ENCODE measurements at places on chromosomes 3 and 15.

DNA sequence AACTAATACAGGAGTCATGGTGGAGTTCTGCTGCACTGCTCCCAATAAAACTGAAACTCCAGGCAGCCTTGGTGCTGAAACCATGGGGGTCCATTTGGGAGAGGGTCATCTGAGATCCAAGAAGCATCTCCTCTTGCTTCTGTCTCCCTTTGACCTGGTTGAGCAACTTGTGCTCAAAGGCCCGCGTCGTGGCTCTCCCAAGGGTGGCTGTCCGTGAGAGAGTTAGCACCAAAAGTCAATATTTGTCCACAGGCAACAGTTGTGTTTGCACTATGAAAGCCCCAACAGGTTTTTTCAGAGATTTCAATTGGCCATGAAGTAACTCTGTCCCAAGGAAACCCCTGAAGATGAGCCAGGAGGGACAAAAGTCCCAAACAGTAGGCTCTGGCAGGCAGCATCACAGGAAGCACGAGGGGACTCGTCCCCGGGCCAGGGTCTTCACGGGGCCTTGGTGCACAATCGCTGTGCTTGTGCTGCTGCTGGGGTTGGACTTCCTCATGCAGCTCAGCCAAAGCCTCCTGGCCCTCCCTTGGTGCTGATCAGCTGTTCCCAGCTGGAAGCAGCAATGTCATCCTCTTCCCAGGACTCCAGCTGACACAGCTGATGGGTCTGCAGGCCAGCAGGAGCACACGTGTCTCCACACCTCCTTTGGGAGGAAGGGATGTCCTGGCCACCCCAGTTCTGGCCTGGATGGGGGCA, 39.4 kb upstream of the WNT5A start:
- DNase-seq: no peak

DNA sequence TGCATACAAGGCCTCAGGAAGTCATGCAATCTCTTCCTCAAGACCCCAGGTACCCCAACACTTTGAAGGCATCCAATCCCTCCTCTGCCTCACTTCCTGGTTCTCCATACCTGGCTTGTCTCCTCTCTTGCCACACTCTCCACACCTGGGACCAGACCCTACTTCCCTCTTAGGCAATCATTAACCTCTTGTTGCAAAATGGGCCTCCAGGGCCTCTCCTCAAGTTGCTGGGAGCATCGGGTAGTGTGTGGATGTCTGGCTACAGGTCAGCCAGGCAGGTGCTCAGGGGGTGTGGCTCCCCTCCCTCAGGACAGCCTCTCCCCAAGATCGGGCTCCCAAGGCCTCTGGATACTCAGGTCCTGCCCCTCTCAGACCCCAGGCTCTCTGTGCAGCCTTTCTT, 8.6 kb downstream of the PLA2G4E start:
- no peak for DNase-seq

DNA sequence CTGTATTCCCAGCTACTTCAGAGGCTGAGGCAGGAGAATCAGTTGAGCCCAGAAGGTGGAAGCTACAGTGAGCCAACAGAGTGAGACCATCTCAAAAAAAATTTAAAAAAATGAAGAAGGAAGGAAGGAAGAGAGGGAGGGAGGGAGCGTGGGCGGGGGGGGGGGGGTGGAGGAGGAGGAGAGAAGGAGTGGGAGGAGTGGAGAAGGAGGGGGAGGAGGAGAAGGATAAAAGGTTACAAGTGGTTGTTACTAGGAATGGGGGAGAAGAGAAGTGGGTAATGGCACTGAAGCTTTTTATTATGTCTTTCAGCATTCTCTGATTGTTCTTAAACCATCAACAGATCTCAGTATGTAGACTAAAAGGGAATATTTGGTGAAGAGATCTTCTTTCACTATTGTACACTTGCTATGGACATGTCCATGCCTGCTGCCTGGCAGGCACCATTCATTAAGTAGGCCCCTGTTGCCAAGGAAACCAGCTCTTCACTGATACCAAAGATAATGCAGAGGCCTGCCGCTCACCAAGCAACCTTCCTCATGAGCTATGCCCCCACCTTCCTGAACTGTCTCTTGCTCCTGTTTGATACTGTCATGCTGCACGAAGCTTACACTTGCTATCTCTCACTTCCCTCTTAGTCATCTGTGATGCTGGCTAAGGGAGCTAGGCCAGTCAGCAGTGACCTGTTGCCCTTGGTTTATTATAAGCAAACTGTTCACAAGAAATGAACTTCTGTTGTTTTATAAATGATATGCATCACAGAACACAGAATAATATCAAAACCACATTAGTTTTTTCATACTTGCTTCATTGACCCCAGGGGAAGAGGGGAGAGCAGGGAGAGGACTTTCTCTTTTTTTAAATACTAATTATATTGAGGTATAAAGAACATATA, 23.1 kb downstream of the EPM2AIP1 start:
- DNase-seq: peak; percentile 41

- no peak for DNase-seq
Observed at GRCh38 chr3:62805580-62806277, 69.5 kb downstream of the CADPS start.

- no peak for DNase-seq
Observed at GRCh38 chr3:101311676-101312075, 8.7 kb downstream of the IMPG2 start.

DNA sequence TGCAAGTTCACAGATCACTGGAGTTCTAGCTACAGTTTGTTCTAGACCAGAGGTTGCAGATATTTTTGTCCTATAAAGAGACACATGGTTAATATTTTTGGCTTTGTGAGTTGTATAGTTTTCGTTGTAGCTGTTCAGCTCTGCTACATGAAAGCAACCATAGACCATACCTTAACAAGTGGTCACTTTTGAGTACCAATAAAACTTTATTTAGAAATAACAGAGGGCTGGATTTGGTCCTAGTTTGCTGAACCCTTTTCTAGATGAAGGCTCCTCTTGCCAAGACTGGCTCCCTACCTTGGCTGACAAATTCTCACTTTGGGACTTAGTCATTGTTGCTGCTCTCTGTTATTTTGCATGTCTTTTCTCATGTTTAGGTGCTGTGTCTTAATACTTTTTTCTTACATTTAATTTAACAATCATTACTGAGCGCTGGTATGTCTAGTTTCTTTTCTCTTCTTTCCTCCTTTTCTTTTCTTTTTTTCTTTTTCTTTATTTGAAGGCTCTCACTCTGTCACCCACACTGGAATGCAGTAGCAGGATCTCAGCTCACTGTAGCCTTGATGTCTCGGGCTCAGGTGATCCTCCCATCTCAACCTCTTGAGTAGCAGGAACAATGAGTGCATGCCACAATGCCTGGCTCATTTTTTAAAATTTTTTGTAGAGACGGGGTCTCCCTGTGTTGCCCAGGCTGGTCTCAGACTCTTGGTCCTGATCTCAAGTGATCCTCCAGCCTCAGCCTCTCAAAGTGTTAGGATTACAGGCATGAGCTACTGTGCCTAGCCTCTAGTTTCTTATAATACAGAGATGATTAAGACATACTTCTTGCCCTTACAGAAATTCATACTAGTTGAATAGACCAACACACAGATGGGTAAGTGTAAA, 227.5 kb downstream of the PTPRG start:
- no peak for DNase-seq

- DNase-seq: no peak
Observed at GRCh38 chr3:157782236-157782635, 279.0 kb upstream of the VEPH1 start.

- no peak for DNase-seq
Observed at GRCh38 chr3:180684807-180685206, 5.5 kb upstream of the CCDC39 start.

GRCh38 chr3:183775781-183776180, 49.6 kb downstream of the MAP6D1 start:
- DNase-seq: no peak

GRCh38 chr3:115638991-115639390, 15.7 kb downstream of the GAP43 start:
- no peak for DNase-seq

GRCh38 chr3:150292891-150293290, 115.2 kb upstream of the TSC22D2 start:
- no peak for DNase-seq

- DNase-seq: peak; percentile 21
Observed at GRCh38 chr3:88180398-88180999, 30.7 kb downstream of the C3orf38 start.

GRCh38 chr3:58414538-58415197, 19.0 kb downstream of the PDHB start:
- DNase-seq: peak; percentile 45

GRCh38 chr3:161879470-161879869, 382.9 kb downstream of the OTOL1 start:
- no peak for DNase-seq

DNA sequence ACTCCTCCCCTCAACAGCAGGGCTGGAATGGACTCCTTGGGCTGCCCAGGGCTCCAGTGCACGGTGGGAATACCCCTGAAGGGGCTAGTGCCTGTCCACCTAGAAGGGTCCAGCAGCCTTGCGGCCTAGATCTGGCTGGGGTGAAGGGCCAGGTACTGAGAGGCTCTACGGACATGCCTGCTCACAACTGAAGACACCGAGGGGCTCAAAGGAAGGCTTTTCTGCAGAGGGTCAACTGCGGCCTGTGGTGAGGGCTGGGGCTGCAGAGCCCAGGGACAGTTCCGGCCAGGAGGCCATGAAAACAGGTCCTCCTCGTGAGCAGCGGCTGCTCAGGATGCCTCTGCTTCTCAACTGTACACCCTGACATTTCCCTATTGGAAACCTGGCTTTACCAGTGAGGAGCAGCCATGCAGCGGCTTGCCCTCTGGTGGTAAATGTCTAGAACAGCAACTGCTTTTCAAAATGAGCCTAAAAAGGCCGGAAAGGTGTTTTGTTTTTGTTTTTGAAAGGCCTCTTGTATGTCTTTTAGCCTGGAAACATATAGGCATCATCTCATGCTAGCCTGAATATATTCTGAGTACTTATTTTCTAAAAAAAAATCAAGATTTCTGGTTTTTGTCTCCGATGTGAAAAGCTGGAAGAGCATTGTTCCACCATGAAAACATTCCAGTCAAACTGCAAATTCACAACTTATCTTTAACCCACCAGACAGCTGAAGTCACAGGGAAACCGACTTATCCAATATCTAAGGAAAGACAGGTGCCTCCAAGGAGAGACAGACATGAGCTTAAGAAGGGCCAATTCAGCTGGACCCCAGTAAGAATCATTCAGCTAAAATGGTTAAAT, 163.4 kb downstream of the KLF13 start:
- DNase-seq: peak; percentile 36

- DNase-seq: no peak
Observed at GRCh38 chr3:172260381-172260780, 187.9 kb downstream of the GHSR start.

GRCh38 chr3:100614941-100615340, 5.5 kb downstream of the ADGRG7 start:
- no peak for DNase-seq

DNA sequence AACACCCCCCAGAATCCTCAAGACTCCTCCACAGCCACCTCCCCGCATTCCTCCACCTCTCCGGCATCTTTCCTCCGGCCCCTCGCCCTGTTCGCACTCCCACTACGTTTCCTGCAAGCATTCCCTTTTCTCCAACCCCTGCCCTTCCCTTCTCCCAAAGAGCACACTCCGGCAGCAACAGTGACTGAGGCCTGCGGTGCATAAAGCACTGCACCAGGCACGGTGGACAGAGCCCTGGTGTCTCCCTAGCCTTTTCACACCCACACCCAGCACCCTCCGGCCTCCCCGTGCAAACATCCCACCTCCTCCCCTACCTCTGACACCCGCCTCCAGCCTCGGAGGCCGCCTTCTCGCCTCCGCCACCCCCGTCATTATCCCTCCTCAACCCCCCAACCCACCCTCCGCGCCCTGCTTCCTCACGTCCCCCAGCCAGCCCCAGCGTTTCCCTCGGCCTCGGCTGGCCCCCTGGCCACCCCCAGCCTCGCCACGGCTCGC, 577 bp downstream of the ZNF148 start:
- DNase-seq: peak; percentile 34

DNA sequence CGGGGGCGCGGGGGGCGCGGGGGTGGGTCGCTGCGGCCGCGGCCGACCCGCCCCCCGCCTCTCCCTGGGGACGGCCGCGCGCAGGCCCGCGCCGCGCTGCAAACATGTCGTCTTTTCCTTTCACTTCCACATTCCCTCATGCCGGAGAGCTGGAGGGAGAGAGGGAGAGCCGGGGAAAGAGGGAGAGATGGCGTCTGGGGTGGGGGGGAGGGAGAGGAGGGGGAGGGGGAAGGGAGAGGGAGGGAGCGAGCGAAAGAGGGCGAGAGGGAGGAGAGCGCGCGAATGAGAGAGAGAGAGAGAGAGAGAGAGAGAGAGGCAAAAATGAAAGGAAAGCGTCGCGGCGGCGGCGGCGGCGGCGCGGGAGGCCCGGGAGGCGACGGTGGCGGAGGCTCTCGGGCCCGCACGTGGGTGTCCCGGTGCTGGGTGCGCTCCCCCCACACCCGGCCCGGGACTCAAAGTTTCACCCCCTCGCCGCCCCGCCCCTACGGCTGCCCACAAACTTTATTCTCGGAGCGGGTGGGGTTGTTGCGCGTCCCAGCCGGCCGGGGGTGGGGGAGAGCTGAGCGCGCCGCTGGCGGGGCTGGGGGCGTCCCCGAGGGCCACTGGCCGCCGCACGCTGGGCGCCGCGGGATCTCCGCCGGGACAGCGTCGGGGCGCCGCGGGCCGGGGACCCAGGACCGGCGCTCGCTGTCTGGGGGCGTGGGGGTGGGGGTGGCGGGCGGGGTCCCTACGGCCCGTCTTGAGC, 731 bp downstream of the ZNF710 start:
- DNase-seq: peak; percentile 71

DNA sequence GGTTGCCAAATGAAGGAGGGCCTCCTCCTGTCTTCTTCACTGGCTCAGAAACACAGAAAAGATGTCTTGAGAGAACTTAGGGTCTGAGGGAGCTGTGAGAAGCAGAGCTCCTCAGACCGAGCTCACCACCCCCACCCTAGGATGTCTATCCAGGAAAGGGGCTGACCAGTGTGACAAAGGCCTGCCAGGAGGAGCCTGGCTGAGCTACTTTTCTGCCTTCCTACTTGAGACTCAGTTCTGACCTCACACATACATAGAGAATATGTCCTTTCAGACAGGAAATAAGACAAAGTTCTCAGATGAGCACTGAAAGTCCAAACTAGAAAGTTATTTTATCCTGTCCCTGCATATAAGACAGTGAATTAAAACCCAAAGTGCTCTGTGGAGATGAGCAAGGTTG, 54.5 kb downstream of the KIF9 start:
- no peak for DNase-seq

DNA sequence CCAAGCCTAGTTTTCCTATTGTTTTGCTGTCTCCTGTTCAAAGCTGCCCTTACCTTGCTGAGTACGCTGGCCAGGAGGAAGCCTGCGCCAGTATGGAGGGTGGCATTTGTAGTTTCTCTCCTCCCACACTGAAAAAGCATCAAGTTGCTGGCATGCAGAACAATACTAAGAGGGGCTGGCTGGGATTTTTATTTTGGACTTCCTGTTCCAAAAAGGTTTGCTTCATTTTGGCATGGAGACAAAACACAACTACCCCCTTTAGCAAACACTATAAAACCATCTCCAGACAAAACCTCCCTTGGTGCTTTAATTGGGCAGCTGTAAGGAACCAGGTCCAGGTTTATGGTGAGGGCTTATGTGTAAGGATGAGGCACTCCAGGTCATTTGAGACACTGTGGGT, 457.6 kb downstream of the PDCD6IP start:
- no peak for DNase-seq
